ENCODE measurements at places on chromosomes 5 and 9. TPM values are rescaled to one million over a fixed set of nuclear protein-coding genes. Genes with fewer than 3 reads are reported as not detected.

DNA sequence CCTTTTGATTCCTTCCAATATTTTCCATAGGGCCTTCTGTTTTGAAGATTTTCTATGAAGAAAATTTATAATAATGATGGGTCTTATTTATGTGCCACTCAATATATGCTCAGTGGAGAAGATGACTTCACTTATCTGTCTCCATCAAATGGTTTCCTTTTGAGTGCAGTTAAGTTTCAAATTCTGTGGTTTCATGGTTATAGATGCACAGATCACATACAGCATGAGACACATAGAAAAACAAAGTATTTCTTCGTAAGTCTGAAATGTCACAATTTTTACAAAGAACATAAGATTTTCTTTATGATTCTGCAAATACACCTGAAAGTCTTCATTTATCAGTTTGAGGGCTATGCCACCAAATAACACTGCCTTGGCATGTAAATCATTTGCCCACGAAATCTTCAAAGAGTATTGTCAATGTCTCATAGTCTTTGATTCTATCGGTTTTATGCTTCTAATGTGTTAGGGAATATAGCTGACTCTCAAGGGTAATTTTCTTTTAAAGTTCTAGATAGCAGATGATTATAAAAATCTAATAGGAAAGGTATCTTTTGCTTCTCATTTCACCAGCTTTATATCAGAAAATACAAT is 14.1 kb downstream of the CFAP95 start:
- DNase-seq = no peak

The FCN2 gene
- not detected for total RNA-seq

The RETREG1 gene
- 0.51 TPM for total RNA-seq

GRCh38 chr5:1821862-1822261 is 20.7 kb downstream of the NDUFS6 start:
- no peak for DNase-seq

The FLT4 gene
- total RNA-seq = 0.17 TPM

GRCh38 chr9:84554069-84554664 is 115.4 kb upstream of the NTRK2 start:
- DNase-seq = no peak

DNA sequence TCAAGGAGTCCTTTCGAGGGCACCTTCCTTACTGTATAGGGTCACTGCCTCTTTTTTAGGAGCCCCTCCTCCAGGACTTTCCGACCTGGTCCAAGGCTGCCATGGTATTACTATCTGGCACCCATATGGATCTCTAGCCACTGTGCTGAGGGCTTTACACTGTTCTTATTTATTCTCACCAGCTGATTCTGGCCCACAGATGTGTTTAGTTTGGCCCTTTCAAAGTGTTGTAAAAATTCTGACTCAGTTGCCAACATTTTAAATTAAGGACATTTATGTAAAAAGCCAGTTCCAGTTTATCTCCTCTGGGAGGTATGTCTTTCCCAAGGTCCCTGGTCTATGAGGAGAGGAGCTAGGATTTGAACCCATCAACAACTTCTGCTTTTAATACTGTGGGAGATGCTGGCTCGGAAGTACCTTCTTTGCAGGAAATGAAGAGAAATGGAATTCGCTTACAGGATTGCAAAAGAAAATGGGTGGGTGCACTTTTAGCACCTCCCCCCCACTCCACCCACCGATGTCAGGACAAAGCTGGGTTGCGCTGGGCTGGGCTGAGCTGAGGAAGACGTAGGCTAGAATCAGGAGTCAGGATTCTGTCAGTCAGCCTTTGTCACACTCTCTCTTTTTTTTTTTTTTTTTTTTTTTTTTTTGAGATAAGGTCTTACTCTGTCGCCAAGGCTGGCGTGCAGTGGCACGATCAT is 7.8 kb downstream of the JADE2 start:
- no peak for DNase-seq

DNA sequence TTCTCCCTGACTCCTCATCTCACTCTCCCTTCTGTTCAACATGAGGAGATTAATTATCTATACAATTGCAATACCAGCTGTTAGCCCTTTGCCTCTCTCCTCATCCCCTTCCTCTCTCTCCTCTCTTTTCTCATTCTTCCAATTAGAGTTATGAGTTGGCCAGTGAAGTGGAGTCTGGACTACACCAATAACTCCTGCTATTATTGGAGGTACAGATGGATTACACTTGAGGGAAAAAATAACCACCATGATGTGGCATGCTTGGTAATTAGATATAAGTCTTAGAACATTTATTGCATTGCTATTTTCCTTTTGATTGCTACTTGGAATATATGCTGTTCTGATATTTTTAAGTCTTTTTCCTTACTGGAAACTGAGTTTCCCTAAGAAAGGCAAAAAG is 159.2 kb downstream of the FRMD3 start:
- DNase-seq = no peak

The ADAMTSL1 gene
- 27.9 TPM for total RNA-seq

The LCP2 gene
- not detected for total RNA-seq

DNA sequence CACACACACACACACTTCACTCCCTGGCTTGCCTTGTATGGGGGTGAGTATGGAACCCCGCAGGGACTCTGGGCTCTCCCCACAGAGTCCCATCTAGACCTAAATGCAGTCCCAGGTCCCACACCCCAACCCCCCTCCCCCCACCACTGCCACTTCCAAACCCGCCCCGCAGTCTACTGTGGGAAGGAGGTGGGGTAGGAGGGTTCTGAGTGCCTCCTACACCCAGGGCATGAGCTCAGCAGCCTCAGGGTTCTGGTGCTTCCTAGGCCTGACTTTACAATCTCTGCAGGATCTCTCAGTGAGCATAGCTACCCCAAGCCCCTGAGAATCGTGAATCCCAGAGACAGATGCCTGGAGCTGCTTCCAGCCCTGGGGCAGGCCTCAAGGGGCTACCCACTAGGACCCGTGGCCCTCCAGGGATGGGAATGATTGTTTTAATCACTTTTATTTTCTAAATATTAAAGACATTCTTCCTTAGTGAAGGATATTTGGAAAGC is 1.5 kb upstream of the NACC2 start:
- DNase-seq = no peak

GRCh38 chr5:165525271-165525670 is 2019.9 kb downstream of the MAT2B start:
- peak; percentile 90 for DNase-seq

- DNase-seq = no peak
Measured at GRCh38 chr9:102483651-102484050, 511.5 kb upstream of the CYLC2 start.

DNA sequence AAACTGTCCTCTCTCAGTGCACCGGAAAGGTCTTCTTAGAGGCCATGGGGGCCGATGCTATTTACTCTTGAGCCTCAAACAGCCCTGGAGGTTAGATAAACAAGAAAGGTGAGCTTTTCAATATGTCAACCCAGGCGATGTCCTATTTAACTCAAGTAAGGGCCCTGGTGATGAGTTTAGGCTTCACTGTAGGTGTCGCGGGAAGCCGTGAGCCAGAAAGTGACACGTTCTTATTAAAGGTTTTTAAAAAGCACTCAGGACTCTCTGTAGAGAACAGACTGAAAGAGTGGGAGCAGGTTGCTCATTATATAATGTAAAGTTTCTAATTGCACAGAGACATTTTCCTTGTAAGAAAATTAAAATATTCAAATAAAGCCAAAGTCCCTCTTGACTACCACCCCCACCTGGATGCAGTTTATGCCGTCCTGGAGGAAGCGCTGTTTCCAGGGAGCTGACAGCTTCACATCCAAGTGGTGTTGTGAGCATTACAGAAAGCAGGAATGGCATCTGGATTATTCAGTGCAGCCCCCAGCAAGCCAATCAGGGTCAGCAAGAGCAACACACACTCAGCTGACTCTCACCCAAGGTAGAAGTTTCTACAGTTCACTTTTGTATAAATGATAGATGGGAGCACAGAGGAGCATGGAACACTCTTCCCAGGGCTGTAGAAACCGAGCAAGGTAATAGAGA is 280.3 kb downstream of the DRD1 start:
- no peak for DNase-seq

DNA sequence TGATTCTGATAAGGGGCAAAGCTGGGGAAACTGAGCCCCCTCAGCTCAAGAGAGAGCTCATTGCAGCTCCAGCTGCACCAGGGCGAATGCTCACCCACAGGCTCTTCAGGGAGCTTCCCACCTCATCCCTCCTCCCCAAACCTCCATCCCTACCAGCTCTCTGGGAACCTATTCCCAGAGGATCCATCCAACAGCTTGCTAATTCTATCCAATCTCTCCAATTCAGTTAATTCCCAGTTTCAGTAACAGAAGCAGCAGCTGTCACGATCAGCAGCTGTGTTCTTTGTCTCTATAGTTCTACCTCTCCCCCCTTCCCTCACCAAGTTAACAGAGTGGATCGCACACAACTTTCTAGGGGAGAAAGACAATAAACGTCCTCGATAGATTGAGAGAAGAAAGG is 135.5 kb upstream of the EFNA5 start:
- DNase-seq = no peak

All from fibroblast of lung (primary cell).